CD4-positive, alpha-beta T cell treated with Interleukin-10 for 1 hour (primary cell): ENCODE measurements at places on chromosomes 6 and 20.

- no peak for DNase-seq
Measured at GRCh38 chr20:8292793-8293192, 160.7 kb downstream of the PLCB1 start.

GRCh38 chr20:17932396-17932795 lies 36.2 kb downstream of the SNX5 start:
- no peak for DNase-seq

- DNase-seq: no peak
Measured at GRCh38 chr6:144395014-144395413, 109.9 kb downstream of the UTRN start.

DNA sequence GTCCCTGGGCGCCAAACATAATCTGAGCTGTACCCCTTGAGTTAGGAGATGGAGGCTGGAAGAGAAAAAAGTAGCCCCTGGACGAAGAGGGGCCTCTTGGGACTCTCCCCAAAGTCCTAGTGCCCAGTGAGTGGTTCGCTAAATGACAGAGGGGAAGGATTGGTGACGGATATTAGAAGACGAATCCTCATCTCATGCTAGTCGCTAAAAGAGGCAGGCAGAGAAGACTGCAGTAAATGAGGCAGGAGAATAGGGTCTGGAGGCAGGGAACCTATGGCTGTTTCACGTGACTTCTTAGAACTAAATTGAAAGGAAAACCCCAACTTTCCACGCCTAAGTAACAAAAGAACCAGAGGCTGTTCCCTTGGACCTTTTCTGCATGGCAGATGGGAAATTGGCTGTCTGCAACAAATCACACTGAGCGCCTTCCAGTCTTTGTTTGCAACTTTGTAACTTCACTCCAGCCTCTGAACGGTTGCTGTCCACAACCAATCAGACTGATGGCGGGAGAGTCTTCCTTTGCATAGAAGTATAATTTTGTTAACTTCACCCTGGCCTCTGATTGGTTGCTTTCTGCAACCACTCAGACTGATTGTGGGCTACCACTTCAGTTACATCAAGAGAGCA lies 731 bp upstream of the RBL1 start:
- DNase-seq: no peak
